SW480 (cell line): ENCODE measurements at places on chromosomes 1 and 21.

- DNase-seq: no peak
These were observed 25.4 kb downstream of the NUP210L start for GRCh38 chr1:154129391-154129970.

GRCh38 chr1:62450301-62450700, 13.5 kb downstream of the USP1 start:
- no peak for DNase-seq

DNA sequence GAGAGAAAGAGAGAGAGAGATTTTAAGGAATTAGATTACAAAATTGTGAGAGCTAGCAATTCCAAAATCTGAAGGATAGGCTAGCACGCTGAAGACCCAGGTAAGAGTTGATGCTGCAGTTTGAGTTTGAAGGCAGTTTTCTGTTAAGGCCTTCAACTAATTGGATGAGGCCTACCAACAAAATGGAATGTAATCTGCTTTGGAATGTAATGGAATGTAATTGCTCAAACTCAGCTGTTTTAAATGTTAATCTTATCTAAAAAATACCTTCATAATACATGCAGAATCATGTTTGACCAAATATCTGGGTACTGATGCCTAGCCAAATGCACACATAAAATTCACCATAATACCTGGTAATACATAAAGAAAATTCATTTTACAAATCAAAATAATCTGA, 976.1 kb downstream of the LTN1 start:
- DNase-seq: no peak

DNA sequence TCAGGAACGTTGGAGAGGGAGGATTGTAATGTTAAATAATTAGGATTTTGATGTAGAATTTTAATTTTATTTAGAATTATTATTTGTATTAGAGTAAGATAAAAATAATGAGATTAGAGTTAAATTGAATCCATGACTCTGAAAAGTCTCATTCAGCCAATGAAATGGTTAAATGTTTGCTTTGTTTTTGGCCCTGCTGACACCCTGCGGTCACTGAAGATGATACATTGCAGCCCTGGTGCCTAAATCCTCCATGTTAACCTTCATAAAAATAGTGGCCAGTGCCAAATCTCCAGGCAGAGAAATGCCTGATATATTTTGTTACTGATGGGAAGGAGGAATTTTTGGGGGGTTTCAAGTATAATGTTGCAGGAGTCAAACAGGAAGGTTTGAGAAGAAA, 27.3 kb upstream of the RLF start:
- DNase-seq: no peak

DNA sequence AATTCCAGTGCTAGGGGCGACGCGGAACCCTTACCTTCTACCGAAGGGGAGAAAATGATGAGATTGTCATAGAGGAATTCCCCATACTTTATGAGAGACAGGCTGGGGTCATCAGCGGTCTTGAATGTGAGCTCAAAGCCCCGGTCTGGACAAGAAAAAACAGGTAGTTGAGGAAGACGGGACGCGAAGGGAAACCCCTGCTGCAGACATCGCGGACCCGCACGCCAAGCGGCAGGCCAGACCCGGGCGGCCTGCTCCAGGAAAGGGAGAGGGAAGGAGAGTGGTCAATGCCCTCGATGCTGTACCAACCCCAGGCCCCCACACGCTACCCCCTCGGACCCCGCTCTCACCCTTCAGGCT, 342 bp downstream of the DDOST start:
- DNase-seq: no peak

- peak; percentile 77 for DNase-seq
These were observed 919 bp downstream of the MCL1 start for GRCh38 chr1:150578272-150579109.

DNA sequence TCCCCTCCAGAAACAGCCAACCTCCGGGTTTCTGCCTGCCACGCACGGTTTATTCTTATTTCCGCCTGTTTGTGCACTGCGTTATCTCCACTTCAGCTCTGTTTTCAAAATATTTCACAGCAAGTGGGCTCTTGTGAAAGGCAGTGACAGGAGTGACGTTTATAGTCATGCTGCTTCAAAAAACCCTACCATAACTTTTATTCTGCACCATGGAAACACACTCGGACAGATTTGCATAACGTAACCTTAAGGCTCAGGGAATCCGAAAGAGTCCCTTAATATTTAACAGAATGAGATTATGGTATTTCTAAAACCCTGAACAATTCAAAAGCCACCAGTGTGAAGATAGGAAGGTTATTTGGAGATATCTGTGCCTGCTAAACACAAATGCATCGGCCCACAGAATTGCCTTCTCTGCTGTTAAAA, 782 bp upstream of the SDE2 start:
- no peak for DNase-seq

DNA sequence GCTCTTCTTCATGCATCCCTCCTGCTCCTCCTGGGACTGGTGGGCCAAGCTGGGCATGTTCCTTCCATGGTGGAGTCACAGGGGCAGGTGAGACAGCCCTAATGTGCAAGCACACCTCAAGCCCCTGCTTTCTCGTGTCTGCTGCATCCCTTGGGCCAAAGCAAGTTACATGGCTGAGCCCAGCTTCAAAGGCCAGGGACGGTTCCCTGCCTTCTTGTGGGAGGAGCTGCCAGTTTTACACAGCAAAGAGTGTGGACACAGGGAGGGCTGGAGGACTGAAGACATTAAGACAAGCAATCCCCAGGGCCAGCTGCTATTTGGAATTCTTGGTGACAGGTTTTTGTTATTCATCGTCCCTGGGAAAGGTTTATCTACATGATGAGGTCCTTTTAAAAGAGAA, 175.2 kb upstream of the CACNA1E start:
- no peak for DNase-seq

GRCh38 chr1:16168622-16169360, 12.9 kb upstream of the EPHA2 start:
- DNase-seq: peak; percentile 36

DNA sequence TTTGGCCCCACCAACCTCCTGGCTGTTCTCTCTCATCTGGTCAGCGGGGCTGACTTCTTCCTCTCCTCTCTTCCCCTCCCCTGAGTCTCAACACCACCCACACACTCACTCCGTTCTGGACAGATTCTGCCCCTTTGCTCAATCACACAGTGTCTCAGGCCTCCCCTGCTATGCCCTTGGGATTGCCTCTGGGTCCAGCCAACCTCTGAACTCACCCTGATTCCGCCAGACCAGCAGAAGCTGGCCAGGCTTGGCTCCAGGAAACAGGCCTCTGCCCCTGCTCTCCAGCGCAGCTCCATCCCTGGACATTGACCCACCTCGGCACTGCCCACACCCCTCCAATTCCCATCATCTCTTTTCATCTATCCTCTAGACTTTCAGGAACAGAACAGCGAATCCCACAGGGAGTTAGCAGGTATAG, 22.1 kb downstream of the AHDC1 start:
- DNase-seq: no peak
